Activated CD8-positive, alpha-beta memory T cell treated with anti-CD3 and anti-CD28 coated beads for 1 hour (primary cell): ENCODE measurements at places on chromosomes 1 and 21.

GRCh38 chr1:161192476-161193465, 6.1 kb downstream of the ADAMTS4 start:
- DNase-seq = peak; percentile 38

DNA sequence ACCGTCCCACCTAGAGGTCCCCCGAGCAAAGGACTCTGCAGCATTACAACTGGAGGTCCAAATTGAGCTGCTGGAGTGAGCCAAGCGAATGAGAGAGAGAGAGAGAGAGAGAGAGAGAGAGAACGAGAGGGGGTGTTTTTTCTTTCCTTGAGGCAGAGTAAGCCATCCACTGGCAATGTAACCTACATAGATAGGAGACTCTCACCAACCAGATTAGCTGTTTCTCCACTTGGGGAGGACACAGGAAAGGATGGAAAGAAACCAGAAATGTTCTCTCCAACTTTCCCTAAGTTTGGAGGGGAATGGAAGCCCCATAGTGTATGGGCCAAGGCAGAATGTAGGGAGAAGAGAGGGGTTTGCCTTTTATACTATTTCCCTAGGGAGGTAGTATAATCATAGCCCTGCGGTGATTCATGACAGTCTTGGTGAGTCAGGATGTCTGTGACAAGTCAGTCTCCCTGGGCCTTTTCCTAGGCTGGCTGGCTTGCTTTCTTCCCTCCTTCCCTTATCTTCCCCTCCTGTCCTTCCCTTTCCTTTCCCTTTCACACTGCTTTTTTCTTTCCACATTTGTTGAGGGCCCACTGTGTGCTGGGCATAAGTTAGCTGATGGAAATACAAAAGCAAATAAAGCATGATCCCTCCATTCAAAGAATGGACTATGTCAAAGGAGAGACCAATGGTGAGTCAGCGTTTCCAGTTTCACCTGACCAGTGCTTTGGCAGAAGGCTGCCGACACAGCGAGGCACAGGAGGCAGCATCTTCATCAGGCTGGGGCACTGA, 7.1 kb downstream of the FNDC7 start:
- DNase-seq = no peak

DNA sequence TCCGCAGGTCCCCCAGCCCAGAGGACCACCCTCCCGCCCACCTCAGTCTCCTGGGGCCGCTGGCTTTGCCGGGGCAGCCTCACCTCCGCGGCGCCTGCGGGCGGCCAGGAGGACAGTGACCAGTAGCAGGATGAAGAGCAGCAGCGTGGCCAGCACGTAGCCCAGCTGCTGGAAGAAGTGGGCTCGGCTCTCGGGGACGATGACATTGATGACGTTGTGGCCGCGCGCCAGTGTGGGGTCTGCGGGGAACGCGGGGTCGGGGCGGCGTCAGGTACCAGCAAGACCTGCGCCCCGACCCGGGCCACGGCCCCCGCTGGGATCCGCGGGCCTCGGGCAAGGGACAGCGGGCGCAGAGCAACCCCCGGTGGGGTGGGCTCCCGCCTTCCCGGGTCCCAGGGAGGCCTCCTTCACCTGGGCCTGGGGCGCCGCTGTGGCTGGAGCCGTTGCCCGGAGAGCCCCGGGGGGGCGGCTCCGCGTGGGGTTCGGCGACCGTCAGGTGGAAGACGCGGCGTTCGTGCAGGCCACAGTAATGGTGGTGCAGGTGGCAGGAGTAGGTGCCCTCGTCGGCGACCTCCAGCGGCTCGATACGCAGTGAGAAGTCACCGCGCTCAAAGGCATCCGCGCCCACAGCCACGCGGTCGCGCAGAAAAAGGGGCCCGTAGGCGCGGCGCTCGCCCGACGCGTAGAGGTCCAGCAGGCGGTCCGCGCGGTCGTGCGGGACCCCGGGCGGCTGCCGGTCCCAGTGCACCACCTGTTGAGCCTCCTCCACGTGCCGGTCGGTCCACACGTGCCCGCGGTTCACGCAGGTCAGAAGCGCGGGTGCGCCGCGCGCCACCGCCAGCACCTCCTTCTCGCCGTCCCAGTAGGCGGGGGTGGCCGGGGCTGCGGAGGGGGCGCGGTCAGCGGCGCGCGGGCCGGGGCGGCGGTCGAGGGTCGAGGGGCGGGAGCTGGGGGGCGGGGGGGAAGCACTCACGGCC, 3.8 kb downstream of the MXRA8 start:
- no peak for DNase-seq

GRCh38 chr1:77926561-77927357, 38.3 kb downstream of the NEXN start:
- DNase-seq = no peak

DNA sequence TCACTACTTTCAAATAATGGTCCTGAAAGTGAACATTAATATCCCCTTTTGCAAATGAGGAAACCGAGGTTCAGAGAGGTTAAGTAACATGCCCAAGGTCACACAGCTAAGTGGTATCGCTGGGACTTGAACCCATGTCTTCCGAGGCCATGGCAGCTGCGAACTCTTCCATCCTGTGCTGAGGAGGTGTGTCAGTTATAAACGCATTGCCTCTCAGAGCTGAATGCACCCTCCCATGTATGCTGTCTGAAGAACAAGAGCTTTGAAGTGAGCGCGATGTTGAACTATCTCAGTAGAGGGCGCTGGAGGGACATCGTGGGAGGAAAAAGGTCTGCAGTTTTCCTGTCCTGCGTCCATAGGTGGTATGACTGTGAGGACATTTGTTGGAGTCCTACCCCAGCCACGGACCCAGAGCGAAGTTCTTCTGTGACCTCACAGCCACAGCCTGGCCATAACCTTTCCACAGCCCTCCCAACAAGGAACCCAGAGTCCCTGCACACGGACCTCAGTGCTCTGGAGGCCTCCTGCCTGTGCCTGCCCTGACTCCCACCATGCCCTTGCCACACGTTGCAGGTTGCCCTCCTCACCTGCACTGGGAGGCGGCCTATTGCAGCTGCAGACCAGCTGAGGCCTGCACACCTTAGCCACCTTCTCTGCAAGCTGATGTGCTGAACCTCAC, 7.5 kb downstream of the MYOC start:
- DNase-seq = peak; percentile 19

GRCh38 chr1:156146769-156147405, 6.5 kb upstream of the SEMA4A start:
- no peak for DNase-seq

- DNase-seq = no peak
Observed at GRCh38 chr1:7389201-7389905, 381.7 kb upstream of the VAMP3 start.

DNA sequence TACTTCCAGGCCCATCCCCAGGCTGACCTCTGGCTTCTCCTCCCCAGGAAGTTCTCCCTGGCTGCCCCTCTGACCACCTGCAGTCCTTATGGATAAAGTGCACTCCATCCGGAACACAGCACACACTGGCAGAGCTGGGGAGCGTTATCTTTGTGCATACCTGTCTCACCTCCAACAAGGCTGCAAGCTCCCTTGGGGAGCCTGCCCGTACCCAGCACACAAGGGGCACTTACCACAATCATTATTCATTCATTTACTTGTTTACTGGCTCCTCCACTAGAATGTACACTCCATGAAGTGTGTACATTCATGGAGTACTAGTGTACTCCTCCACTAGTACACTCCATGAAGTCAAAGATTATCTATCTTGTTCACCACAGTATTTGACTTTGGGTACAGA, 30.3 kb downstream of the GLIS1 start:
- no peak for DNase-seq

DNA sequence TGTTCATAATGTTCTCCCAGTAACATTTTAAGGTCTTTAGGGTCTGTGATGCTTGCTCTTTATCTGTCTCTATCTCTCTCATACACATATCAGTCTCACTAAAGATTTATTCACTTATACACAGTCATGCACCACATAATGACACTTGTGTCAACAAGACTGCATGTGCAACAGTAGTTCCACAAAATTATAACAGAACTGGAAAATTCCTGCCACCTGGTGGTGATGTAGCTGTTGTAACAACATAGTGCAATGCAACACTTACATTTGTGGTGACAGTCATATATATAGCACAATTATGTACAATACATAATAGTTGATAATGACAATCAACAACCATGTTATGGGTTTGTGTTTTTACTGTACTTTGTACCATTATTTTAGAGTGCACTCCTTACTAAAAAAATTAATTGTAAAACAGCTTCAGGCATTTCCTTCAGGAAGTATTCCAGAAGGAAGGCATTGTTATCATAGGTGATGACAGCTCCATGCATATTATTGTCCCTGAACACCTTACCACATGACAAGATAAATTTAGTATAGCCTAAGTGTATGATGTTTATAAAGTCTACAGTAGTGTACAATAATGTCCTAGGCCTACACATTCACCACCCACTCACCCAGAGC, 8.1 kb downstream of the TDRD5 start:
- DNase-seq = no peak

GRCh38 chr21:38092051-38092450, 164.7 kb upstream of the KCNJ15 start:
- no peak for DNase-seq

DNA sequence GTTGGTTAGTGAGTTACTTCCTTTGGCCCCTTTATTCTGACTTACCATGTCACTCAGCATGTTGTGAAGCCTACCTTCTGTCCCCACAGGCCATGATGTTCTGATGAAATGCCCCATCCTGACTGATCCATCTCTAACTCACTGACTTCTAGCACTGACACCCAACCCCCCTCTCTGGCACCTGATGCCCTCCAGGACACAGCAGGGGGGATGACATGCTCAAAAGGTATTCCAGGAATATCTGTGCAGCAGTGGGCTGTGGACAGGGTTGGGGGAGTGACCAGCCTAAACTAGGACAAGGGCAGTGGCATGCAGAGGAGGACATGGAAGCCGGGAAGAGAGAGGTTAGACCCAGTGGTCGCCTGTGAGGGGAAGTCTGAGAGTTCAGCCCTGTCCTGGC, 25.5 kb downstream of the SYT2 start:
- no peak for DNase-seq

GRCh38 chr1:36469163-36469562, 5.0 kb upstream of the MRPS15 start:
- no peak for DNase-seq
